ENCODE measurements at places on chromosomes 7 and 10.
A peak's percentile ranks its signal among the peaks of the same experiment; 100 is the strongest.

GRCh38 chr10:63767138-63767801, 246.1 kb downstream of the REEP3 start:
- DNase-seq, result peak; percentile 78

GRCh38 chr10:75772153-75772887, 340.9 kb downstream of the LRMDA start:
- peak; percentile 20 for DNase-seq

- peak; percentile 14 for DNase-seq
These were observed 131.9 kb downstream of the CALCR start for GRCh38 chr7:93442478-93443224.

DNA sequence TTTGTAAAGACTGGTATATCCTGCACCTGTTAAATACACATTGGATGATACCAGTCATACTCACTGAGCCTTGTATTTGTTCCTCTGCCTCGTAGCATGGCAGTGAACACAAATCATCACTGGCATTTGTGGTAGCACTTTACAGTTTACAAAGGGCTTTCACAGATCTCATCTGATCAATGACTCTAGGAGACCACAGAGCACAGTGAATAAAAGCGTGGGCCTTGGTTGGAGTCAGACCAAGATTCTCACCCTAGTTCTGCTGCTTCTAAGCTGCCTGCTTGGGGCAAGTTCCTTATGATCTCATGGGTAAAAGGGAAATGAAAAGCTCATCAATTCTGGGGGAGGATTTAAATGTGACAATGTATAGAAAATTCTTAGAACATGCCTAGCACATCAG, 129.9 kb upstream of the AGK start:
- no peak for DNase-seq

DNA sequence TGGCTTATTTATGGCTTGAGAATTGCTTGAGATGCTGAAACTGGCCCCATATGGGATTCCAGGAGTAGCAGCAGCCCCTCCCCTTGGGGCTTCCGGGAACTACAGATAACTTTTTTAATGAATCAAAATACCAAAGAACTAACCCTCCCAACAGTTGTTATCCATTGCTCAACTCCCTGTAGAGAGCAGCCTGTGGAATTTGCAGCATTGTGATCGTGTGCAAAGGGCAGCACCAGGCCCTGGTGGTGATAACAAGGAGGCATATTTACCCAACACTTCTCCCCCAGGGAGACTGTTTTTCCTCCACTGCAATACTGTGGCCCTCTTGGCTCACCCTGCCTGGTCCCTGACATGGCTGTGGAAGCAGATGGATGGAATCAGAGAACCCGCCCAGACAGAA, 196.2 kb downstream of the PLXNA4 start:
- DNase-seq, result no peak

DNA sequence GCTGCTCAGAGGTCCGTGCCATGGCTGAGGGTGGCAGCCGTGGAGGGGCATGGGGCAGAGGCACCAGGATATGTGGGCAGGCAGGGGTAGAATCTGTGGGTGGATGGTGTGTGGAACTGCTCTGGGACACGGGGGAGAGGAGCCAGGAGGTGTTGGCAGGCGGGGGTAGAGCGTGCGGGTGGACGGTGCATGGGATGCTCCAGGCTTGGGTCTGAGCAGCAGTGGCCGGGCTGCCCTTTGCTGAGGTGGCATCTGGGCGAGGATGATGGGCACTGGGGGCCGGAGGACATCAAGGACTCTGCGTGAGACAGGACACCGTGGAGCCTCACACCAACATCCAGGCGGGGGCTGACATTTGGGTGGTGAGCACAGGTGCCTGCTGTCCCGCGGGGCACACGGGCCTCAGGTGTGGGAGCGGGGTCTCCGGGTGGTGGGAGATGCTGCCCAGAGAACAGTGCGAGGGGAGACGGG, 46.2 kb downstream of the JAKMIP3 start:
- DNase-seq, result no peak

GRCh38 chr10:48564466-48565160, 40.3 kb downstream of the ARHGAP22 start:
- DNase-seq, result no peak

DNA sequence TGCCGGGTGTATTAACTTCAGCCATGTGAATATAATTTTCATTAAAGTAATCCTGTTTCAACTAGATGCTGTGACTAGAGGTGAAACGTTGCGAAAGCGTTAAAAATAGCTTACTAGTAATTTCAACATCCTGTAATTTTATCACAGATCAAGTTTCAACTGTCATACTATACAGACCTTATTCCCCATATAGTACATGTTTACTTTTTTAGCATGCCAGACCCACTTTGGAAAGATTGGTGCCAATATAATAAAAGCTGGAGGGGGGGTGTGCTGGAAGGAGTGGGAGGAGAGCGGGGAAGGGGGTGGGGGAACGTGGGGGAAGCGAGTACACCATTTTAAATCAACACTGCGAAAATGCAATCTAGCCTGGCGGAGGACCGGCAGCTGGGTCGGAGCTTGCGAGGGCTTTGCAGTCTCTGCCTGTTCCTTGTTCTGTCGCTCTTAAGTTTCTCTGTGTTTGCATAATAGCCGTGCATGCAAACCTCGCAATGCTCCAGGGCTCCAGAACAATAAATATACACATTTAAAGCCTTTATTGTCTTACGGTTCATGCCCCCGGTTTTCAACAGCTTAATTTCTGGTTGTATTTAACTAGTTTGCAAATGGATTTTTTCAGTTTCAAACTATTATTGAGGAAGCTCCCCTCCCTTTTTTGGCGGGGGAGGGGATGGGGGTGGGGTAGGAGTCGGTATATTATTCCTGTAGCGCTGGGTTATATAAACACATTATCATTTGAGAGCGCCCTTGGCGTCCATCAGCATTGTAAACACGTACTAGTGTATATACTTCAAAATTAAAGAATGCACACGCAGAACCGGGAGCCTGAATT, 1.3 kb upstream of the ARID5B start:
- DNase-seq, result peak; percentile 66

DNA sequence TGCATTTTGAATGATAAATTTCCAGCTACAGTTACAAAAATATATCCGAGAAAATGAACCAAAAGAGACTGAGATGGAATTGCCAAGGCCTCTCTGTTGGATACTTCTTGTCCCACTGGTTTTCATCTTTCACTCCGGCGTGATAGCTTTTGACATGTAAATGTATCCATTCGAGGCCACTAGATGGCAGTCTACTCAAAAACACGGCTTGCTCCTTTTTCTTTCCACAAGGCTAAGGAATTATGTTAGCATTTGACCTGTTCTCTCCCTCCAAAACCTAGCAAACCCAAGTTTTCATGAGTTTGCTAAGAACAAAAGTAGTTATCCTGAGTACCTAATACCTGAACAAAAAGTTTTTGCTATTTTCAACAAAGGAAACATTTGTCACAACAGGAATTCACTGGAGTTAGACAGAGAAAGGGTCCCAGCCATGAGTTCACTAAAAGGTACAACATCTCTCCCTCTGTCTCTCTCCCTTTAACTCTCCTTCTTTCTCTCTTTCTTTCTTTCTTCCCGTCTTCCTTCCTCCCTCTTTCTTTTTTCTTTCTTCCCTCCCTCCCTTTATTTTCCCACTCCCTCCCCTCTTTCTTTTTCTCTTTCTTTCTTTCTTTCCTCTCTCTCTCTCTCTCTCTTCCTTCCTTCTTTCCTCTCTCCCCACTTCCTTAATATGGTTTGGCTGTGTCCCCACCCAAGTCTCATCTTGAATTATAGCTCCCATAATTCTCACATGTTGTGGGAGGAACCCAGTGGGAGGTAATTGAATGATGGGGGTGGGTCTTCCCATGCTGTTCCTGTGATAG, 207.9 kb upstream of the MYO3A start:
- DNase-seq, result peak; percentile 47

- peak; percentile 16 for DNase-seq
These were observed 4.4 kb downstream of the ZP3 start for GRCh38 chr7:76428868-76429805.

DNA sequence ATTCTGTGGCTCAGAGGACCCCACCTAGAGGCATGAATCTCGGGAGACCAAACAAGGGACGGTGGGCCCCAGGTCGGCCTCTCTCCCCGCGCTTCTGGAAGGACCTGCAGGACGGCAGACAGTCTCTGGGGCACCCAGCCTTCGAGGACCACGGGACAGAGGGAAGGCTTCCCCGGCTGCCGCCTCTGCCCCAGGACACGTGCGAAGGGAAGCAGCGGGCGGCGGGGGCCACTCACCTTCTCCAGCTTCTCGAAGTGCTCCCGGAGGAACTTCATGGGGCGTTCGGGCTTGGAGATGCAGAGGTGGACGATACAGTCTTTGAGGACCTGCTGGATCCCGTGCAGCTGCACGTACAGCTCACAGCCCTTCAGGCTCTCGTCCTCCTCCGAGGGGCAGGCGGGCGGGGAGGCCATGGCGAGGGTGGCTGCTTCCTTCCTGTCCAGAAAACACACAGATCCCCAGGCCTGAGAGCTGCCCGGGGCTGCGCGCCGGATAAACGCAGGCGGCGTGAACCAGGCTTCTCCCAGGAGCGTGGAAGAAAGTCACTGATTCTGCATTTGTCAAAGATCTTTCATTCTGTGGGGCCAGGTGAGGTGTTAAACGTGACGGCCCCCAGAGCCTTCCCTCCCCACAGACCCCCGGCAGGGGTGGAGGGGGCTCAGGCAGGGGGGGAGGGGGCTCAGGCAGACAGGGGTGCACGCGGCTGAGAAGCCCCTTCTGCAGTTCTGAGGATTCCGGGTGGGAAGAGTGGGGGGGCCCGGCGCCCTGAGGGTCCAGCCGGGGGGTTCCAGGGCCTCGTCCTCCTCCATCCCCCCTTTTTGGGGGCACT, 15.2 kb upstream of the DNAAF5 start:
- no peak for DNase-seq

DNA sequence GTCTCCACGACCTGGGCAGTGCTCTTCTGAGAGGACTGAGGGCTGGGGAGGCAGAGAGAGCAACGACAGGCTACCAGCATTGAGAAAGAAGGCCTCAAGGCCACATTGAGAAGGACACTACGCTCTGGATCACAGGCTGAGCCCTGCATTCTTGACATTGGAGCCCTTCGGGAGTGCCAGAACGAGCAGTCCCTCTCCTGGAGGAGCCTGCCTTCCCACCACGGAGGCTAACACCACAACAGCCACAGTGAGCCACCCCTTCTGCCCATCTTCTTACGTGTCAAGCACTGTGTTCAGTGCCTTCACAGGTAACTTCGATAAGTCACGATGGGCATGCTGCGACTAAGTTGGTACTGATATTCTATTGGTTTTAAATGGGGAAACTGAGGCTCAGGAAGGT, 267.8 kb downstream of the RPS24 start:
- DNase-seq, result no peak

- no peak for DNase-seq
These were observed 5.1 kb upstream of the HOXA11 start for GRCh38 chr7:27189997-27190748.

GRCh38 chr7:22617166-22617565, 109.8 kb upstream of the IL6 start:
- no peak for DNase-seq

GRCh38 chr10:130495891-130496636, 359.9 kb downstream of the GLRX3 start:
- no peak for DNase-seq

- no peak for DNase-seq
These were observed 42.5 kb upstream of the KCNMA1 start for GRCh38 chr10:77680065-77680464.

- DNase-seq, result no peak
These were observed 33.0 kb downstream of the ZNF33A start for GRCh38 chr10:38043516-38043915.

GRCh38 chr10:108180878-108181277, 1016.4 kb upstream of the SORCS1 start:
- peak; percentile 1 for DNase-seq

DNA sequence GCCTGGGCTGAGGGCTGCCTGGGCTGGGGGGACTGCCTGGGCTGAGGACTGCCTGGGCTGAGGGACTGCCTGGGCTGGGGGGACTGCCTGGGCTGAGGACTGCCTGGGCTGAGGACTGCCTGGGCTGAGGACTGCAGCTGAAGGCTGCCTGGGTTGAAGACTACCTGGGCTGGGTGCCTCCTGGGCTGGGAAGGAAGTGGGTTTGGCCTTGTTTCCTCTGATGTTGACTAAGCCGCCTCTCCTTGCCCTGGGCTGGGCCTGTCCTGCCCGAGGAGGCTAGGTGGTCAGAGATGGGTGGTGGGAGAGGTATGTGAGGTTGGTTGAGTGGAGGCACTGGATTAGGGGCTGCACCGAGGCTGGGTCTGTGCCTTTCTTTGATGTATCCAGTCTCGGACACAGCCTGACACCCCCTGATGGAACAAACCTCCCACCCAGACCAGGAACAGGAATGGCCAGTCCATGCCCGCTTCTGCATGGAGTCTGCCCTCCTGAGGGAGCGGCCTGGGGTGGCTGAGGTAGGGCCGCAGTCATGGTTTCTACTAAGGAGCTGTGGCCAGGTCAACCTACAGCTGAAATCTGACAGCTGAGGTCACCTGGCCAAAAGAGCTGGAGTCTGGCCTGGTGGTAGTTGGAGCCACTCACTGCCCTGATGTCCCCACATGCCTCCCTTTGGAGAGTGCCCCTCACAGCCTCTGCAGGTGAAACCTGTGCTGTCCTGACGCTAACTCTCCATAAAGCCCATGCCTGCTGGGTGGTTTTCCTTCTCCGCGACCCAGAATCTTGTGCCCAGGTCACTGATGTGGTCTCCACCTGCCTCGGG, 22.3 kb downstream of the SCART1 start:
- no peak for DNase-seq

GRCh38 chr7:143002106-143002505, 24.8 kb downstream of the OR9A2 start:
- DNase-seq, result no peak

- DNase-seq, result no peak
These were observed 39.8 kb downstream of the ATOH7 start for GRCh38 chr10:68192113-68192512.

GRCh38 chr7:151896486-151896885, 19.6 kb upstream of the PRKAG2 start:
- DNase-seq, result no peak

GRCh38 chr7:100380196-100380595, 6.9 kb downstream of the PILRA start:
- no peak for DNase-seq

- no peak for DNase-seq
These were observed 47.8 kb upstream of the PPP2R2D start for GRCh38 chr10:131852823-131853609.

GRCh38 chr7:155298288-155298833, 683 bp downstream of the INSIG1 start:
- no peak for DNase-seq

- peak; percentile 36 for DNase-seq
These were observed 85.5 kb upstream of the PRKG1 start for GRCh38 chr10:50988792-50989191.

DNA sequence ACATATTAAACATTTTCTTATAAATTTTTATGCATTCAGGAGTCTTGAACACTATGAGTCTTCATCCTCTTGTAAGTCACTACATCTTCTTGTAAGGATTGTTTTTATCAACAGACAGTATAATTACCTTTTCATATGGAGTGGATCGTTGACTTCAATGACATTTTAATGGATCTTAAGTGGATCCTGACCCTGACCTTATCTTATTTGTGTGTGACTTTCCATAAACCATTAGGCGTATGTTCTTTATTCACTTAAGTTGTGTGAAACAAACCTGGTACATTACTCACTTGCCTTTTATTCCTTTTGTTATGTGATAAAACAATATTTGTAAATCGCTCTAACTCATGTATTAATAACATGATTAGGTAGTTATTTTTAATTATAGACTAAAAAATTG, 18.5 kb upstream of the SEMA3C start:
- DNase-seq, result no peak

GRCh38 chr7:156865493-156865892, 27.5 kb downstream of the LMBR1 start:
- DNase-seq, result no peak

GRCh38 chr10:95663496-95663895, 7.0 kb upstream of the ALDH18A1 start:
- DNase-seq, result no peak

Measured in astrocyte of the spinal cord (primary cell).